ENCODE measurements at places on chromosomes 5 and 9. TPM values are rescaled to one million over a fixed set of nuclear protein-coding genes. Genes with fewer than 3 reads are reported as not detected.
A peak's percentile ranks its signal among the peaks of the same experiment; 100 is the strongest.

DNA sequence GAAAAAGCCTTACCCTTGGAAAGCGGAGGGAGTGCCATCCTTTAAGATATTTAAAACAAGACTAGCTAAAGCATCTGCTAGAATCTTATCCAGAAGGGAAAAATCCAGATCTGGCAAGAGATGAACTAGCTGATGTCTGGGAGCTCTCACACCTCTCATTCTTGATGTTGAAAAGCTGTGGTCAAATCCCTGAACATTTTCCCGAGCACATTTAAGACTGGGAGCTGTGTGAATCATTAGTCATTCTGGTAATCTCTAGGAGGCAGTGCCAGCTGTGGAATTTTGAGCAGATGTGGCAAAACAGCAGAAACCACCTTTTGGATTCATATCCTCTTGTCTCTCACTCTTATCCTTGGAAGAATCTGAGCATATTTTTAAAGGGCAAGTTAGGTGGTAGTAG, 218.0 kb downstream of the MAN2A1 start:
- peak; percentile 80 for DNase-seq

DNA sequence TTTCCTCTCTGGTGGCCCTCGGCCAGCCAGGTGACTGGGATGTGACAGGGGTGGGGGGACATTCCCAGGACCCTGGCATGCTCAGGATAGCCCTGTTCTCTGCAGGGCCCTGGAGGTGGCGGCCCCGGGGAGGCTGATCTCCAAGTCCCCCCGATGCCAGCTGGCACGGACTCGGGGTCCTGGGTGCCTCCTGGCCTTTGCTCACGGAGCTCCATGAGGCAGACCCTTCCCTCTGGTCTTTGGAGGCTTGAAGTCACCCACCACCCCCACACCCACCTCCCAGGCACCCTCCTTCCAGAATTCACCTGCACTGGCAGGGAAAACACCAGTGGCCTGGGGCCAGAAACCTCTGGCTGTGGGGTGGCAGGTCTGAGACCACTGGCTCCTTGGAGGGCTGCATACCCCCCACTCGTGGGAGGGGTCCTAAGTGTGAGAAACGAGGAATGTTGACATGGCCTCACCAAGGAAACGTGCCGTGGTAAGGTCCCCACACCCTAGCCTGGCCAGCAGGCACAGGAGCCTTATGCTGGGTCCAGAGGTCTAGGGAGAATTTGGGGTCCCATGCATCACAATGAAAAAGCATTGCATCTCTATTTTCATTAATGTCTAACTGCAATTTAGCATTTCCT, 130.8 kb upstream of the FAM120A start:
- no peak for DNase-seq

DNA sequence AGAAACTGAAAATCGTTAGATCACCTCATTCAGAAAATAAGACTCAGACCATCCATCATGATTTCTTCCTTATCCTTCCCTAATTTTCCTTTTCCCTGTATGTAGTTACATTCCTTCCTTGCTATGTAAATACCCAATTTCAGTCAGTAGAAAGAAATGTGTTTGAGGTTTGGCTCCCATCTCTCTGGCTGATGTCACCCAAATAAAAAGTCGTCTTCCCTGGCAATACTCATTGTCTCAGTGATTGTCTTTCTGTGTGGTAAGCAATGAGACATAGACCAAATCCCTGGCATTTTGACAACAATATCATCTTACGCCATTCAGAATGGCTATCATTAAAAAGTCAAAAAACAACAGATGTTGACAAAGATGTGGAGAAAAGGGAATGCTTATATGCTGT, 303.9 kb upstream of the EDIL3 start:
- peak; percentile 98 for DNase-seq

GRCh38 chr5:160382346-160382745, 11.9 kb upstream of the C1QTNF2 start:
- DNase-seq = no peak

- DNase-seq = no peak
Measured at GRCh38 chr5:148999741-149000140, 63.1 kb downstream of the SH3TC2 start.

- no peak for DNase-seq
Measured at GRCh38 chr5:4142842-4143241, 547.2 kb downstream of the IRX1 start.

- DNase-seq = no peak
Measured at GRCh38 chr5:124341066-124341858, 405.2 kb downstream of the ZNF608 start.

DNA sequence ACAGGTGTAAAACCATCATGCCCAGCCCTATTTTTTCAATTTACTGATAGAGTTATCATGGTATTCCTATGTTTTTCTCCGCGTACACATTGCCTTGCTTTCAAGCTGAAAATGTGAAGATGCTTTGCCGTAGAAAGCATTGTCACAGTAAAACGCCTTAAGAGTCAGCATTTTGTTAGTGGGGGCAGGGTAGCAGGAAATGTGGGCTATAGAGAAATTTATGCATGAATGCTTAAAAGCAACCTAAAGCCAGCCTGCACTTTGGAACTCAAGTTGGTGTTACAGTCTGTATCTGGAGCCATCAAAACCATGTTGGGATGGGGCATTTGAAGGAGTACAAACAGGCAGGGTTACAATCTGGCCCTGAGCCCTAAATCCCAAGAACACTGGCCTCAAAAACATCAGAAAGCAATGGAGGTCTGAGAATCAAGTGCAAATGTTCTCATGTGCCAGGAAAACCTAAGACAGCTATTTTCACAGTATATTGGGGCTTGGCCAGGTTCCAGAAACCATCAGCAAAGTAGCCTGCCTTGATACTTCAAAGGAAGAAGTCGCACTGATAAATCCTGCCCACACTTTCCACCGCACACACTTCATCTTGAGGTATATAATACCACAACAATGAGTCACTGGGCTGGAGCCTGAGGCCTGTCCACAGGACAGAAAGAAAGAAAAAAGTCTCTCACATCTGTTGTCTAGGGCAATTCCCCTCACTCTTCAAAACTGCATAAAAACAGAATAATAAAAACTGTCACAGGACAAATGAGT, 313.8 kb downstream of the ENC1 start:
- peak; percentile 98 for DNase-seq

DNA sequence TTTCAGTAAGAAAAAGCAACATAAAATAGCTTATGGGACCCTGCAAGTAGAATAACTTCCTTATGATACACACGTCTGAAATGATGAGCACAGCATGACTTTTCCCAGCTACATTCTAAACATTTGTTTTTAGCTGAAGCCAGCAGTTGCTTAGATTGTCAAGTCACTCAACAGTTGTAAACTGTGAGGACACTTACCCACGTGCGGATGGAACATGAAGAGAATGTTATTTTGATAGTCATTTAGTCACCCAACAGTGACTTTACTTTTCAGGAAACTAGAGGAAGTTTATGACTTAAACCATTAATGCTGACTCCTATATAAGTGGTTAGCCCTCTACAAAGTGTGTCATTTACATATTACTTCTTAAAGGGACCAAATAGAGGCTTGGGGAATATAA, 3.0 kb downstream of the HACD4 start:
- DNase-seq = no peak

GRCh38 chr9:111668026-111668573, 6.7 kb downstream of the GNG10 start:
- DNase-seq = no peak

Gene PTPA
- total RNA-seq = 214 TPM

Gene FOXD4L6
- total RNA-seq = 0.13 TPM

Gene FAM169A
- 6.6 TPM for total RNA-seq

Data from HT1080 (cell line).